ENCODE measurements at places on chromosomes 1 and 21.
A peak's percentile ranks its signal among the peaks of the same experiment; 100 is the strongest.

GRCh38 chr1:172138634-172139033, 281.9 kb upstream of the C1orf105 start:
- DNase-seq = no peak

- no peak for DNase-seq
These were observed 40.5 kb downstream of the ATF3 start for GRCh38 chr1:212649020-212649419.

- DNase-seq = no peak
These were observed 54.3 kb downstream of the ZNF697 start for GRCh38 chr1:119593805-119594204.

GRCh38 chr1:29785137-29785527, 548.8 kb downstream of the PTPRU start:
- no peak for DNase-seq

DNA sequence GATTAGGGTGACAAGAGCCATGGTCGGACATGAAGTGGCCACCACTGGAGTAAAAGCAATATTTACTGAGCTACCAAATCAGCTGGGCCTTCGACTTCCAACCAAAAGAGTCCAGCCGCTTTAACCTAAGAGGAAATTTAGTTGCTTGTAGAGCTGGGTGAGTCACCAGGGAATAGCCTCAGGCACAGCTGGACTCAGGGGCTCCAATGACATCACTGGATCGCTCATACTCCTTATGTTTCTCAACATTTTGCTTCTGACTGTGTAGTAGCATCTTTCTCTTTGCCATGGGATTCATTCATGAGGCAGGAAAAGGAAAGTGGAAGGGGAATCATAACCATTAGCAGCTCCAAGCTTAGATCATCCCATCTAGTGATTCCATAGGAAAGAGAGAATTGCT, 664.4 kb downstream of the MATN1 start:
- DNase-seq = peak; percentile 27

DNA sequence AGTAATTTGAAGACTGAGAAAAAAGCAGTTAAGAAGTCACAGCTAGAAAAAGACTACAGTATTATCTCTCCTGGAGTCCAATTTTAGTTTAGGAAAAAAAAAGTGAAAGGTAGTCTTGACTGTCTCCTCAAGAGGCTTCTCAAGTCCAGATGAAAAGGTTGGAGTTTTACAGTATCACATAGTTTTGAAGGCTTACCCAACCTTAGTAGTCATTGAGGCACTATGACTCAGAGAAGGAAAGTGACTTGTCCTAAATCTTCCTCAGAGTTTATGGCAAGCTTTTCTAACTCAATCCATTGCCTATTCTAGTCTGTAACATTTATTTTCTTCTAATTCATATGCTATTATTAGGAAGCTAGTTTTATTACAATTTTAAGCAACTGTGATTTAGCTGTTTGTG, 174.9 kb downstream of the DPYD start:
- no peak for DNase-seq

DNA sequence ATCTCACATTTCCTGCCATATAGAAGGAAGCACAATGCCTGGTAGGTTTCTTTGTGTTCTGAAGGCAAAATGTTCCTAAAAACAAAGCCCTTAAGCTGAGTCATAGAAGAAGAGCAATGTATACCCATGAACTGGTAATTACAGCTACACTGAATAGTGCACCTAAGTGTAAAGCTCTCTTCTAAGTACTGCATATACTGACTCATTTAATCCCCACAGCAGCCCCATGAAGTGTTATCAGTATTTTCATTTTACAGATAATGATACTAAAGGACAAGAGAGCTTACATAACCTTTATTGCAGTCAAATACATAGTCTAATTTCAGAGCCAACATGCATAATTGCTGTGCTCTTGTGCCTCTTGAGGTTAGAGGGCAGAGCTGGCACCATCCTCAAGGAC, 239.9 kb downstream of the DPYD start:
- DNase-seq = no peak

DNA sequence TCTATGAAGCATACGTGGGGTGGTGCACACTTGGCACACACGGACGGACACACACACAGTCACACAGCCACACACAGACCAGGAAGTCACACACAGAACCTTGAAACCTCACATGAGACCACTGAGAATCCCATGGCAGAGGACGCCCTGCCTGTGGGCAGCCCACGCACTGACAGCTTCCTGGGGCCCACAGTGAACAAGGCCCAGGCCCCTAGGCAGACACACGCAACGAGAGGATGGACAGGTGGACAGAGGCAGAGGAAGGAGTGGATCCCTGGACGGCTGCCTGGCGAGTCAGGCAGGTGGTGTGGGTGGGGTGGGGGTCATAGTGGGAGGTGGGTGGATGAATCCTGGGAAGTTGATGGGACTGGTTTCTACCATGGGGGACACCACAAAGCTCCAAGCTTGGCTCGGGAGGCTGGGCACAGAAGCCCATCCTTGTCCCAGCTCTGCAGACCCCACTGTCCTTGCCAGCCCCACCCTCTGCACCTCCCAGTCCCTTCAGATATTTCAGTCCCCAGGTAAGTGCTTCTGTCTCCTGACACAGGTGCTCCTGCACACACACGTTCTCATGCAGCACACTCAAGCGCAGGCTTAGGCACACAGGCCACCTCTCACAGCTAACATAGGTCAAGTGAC, 49.1 kb downstream of the WNT9A start:
- no peak for DNase-seq

DNA sequence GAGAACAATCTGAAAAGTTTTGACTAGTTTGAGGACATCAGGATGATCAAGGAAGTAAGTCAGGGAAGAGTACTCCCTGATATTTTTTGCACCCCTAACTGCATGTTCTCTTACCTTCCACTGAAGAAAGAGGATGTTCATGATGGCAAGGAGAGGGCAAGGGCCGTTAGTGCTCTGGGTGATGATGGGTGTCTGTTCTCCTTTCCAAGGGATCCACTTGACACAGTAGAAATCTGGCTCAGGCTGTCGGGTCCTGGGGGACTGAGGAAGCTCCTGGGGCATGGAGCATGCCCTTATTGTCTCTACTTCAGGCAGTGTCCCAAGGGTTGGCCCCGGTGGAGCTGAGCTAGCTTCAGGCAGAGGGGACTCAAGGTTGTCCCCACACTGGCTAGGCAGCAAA, 4.7 kb downstream of the MINDY1 start:
- DNase-seq = no peak

DNA sequence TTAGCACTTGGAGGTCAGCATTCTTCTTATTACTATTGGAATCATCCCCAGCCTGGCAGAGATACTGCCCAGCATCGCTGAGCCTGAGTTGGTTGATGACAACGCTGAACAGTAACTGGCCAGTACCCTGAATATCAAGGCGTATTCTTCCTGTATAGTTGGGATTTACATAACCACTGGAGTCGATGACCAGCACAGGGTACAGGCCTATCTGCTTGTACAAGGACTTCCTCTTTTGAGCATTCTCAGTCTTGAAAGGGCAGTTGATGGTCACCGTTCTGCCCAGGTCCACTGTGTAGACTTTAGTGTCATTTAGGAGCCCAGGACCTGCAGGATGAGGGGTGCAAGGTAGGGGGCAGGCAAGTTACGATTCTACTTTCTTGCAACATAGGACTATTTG, 8.8 kb downstream of the PIGR start:
- DNase-seq = no peak

GRCh38 chr1:84344286-84344685, 42.8 kb downstream of the SAMD13 start:
- DNase-seq = no peak

GRCh38 chr1:169741666-169742394, 8.0 kb upstream of the SELE start:
- DNase-seq = no peak
